ENCODE measurements at places on chromosomes 5 and 9.

GRCh38 chr9:11064909-11065308, 452.1 kb upstream of the PTPRD start:
- ATAC-seq, result no peak

GRCh38 chr5:68329554-68330255, 114.1 kb downstream of the PIK3R1 start:
- ATAC-seq, result no peak

DNA sequence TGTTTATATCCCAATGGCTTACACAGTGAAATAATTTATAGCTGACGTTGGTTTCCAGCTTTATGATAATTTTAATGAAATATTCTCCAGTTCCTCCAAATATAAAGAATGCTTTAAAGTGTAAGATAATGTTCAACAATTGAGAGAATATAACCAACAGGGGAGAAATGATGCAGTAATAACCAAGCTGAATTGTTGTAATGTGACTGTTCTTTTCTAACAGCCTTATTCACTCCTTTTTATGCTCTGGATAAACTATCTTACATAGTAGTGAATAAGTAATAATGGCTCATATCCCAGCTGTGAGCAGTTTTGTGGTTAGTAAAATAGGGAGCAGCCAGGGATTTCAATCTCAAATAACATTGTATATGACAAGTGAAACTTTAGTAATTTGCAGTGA, 2348.7 kb upstream of the ACO1 start:
- ATAC-seq, result no peak

- ATAC-seq, result no peak
Measured at GRCh38 chr5:6744841-6745705, 31.8 kb downstream of the TENT4A start.

DNA sequence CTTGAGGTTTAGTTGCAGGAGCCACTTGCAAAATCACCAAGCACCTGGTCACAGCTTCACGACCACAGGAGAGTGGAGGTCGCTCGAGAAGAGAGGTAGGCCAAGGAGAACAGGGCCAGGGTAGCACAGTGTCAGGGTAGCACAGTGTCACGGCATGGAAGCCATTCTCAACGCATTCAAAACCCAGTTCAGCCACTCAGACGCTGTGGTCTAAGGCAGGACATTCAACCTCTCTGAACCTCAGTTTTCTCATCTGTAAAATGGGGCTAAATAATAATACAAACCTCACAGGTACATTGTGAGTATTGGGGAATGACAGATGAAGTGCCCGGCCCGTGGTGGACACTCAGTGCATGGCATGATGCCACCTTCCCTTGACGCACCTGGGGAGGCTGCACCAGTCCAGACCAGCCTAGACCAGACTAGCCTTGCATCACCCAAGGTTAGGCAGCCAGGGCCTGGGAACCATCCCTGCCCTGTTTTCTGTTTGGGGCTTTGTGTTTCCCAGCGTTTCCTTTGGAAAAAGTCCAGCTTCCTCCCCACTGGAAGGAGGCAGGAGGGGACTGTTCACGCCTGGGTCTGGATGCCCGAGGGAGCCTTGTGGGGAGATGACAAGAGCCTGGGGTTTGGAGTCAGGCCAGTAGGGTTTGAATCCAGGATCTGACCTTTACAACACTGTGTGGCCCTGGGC, 7.8 kb upstream of the LMX1B start:
- no peak for ATAC-seq

- ATAC-seq, result peak; percentile 50
Measured at GRCh38 chr9:8262625-8263622, 463.3 kb upstream of the DMAC1 start.

- no peak for ATAC-seq
Measured at GRCh38 chr5:29780401-29780800, 1413.1 kb upstream of the CDH6 start.

DNA sequence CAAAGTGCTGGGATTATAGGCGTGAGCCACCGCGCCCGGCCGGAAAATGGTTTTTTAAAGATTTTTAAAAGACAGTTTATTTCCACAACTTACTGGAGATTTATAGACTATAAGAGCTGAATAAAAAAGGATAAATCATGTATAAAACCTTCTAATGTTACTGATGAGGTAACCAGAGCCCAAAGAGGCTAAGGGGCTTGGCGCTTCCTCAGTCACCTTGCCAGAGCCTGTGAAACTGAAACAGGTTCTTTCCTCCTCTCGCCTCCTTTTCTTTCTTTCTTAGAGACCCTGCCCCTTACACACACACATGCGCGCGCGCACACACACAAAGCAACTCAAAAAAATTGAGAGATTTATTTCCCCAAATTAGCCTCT, 69.8 kb downstream of the HSD17B3 start:
- ATAC-seq, result no peak

GRCh38 chr5:148960070-148960769, 102.6 kb downstream of the SH3TC2 start:
- no peak for ATAC-seq

DNA sequence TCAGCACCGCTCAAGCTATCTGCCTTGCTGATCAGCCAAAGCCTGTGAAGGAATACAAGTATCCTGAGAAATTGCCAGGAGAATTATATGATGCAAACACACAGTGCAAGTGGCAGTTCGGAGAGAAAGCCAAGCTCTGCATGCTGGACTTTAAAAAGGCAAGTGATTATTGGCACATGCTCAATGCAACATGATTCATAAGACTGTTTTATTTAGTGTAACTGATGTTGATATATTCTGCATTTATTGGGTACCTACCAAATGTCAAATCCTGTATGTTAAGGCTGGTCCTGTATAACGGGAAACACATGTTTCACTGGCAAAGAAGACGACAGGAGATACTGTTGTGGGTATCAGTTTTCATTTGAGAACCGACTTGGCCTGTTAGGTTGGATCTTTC, 69.0 kb downstream of the ADAMTS16 start:
- ATAC-seq, result peak; percentile 36

- peak; percentile 10 for ATAC-seq
Measured at GRCh38 chr5:142012186-142012785, 541 bp downstream of the GNPDA1 start.

DNA sequence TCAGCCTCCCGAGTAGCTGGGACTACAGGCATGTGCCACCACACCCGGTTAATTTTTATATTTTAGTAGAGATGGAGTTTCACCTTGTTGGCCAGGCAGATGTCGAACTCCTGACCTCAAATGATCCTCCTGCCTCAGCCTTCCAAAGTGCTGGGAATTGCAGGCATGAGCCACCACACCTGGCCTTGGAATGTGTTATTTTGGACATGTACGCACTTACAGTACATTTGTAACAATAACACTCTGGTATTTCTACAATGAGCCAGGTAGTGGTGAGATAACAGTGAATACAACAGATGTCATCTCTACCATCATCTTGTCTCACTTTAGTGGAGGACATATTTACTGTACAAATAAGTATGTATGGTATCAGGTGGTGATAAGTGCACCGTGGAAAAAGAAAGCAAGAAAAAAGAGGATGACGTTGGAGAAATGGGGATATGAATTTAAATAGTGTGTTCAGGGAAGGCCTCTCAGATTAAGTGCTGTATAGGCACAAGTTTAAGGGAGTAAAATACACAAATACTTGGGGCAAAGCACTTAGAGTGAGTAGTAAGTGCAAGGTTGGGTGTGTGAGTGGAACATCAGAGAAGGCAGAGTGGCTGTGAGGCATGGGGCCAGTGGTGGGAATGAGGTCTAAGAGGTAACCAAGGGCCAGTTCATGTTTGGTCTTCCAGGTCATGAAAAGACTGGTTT, 100.1 kb downstream of the CDC42SE2 start:
- no peak for ATAC-seq

DNA sequence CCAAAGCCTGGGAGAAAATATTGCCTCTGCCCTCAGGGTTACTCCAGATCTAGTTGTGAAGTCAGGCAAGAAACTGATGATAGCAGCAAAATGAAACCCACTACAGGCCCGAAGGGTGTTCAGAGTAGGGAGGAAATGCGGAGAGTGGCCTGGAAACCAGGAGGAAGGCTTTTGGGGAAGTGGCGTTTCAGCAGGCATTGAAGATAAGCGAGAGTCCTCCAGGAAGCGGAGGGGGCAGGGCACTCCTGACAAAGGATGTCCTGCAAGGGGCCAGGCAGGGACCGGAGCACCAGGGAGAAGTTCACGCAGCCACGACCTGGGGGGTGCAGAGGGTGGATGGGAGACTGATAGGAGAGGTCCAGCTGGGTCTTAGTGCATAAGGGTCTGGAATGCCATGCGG, 7.8 kb upstream of the FOXI1 start:
- no peak for ATAC-seq

DNA sequence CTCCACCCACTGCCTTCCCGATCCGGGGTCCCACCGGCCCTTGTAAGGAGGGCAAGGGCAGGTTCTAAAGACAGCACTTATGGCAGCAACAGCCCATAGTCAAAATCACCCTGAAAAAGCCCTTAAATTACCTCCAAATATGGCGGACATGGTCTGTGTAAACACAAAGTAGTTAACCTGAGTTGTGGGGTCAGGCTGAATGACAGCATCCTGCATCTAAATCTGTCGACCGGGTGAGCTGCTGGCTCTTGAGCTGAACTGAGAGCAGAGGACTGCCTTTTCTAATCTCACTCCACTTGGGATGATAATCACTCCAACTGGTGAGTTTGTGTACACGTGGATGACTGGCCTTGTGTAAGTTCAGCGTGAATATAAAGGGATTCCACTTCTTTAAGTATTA, 249.6 kb downstream of the DENND1A start:
- ATAC-seq, result no peak

GRCh38 chr5:120122703-120123102, 341.4 kb upstream of the PRR16 start:
- no peak for ATAC-seq

DNA sequence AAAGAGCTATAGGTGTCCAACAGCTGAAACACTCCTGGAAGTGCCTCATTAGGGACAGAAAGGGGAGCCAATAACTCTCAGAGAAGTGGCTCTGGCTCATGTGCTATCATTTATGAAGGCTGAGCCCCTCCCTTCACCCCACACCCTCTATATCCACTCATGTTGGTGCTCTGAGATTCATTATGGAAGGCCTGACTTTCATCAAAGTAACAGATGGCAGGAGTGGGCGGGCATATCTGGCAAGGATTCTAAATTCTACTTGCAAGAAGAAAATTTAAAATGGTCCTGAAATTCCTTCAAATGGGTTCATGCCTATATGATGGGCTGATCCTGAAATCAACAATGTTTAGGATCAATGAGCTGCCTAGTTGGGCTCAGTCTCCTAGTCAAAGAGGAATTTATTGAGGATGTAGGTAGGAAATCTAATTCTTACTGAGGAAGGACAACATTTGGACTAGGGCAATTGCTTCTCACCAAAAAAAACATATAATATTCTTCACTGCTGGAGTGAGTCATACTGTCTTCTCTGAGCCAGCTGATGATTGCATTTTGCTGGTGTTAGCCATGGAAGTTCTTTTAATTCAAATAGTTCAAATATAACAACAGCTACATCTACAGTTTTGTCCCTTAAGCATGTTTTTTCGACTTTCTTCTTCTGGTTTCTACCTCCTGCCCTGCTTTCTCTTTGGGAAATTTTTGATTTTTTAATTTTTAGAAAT, 23.5 kb downstream of the NMRK1 start:
- ATAC-seq, result no peak

- ATAC-seq, result no peak
Measured at GRCh38 chr9:24434183-24434582, 111.5 kb downstream of the IZUMO3 start.

DNA sequence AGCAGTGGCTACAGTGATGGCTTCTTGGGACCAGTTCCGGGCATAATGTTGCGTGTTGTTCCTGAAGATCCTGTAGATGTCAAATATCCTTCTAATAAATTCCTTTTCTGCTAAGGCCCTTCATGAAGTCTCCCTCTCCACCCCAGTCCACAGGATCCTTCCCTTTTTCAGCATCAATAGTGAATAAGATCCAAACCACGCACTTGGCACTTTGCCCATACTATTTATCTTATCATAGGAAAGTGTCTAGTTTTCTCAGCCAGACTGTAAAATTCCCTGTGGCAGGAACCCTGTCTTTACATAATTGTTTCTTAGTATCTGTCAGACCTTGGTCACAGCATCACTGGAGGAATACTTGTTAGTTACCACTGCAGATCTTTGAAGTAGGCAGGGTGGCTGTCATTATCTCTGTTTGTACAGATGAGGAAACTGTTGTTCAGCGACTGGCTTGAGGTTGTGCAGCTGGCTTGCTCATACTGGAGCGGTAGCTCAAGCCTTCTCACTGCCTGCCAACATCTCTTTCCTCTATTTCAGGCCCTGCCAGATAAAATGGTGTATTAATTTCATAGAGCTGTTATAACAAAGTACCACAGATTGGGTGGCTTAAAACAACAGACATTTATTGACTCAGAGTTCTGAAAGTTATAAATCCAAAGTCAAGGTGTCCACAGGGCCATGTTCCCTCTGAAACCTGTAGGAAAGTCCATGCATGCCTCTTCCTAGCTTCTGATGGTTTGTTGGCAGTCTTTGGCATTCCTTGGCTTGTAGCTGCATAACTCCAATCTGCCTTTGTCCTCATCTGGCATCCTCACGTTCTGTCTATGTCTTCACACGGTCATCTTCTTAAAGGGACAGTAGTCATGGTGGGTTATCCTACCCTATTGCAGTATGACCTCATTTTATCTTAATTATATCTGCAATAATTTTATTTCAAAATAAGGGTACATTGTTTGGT, 33.5 kb upstream of the APC start:
- no peak for ATAC-seq

DNA sequence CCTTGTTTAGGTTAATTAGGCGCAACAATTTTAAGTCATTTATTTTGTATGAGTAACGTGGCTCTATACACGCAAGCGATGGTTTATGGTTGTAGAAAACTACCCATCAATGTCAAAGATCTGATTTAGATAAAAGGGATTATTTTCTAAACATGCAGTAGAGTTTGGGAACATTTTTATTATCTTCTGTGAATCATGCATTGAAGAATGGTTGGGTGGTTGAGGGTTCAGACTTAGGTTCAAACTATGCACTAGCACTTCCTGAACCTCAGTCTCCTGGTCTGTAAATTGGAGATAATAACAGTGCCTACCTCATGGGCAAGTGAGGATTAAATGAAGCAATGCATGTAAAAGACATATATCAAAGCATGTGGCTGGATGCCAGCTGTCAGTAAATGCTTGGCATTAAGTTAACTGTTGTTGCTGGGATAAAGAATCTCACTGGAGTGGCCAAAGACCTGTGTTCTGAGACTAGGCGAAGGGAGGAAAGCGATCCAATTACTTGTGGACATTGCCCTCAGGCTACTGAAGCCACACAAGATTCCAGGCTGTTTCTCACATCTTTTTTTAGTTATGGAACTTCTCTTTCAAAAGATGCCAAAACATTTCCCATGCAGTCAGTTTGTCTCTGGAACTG, 1.1 kb upstream of the OTULINL start:
- no peak for ATAC-seq

- no peak for ATAC-seq
Measured at GRCh38 chr9:4852419-4852818, 59.7 kb downstream of the RCL1 start.

DNA sequence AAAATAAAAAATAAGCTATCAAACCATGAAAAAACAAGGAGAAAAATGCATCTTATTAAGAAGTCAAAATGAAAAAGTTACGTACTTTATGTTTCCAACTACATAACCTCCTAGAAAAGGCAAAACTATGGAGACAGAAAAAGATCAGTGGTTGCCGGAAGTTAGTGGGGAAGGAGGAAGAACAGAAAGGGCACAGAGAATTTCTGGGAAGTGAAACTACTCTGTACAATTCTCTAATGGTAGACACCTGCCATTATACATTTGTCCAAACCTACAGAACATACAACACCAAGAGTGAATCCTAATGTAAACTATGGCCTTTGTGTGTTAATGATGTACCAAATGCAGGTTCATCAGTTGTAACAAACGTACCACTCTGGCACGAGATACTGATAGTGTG, 25.3 kb downstream of the SMU1 start:
- no peak for ATAC-seq

- ATAC-seq, result no peak
Measured at GRCh38 chr9:5531101-5531882, 21.0 kb downstream of the PDCD1LG2 start.
